ENCODE measurements at places on chromosomes 12 and 14. TPM values are rescaled to one million over a fixed set of nuclear protein-coding genes. Genes with fewer than 3 reads are reported as not detected.

The CCDC91 gene
- 36.6 TPM for total RNA-seq

- DNase-seq = peak; percentile 92
Measured at GRCh38 chr14:67762051-67762450, 54.3 kb downstream of the ZFYVE26 start.

The RNU6-8 gene
- not detected for total RNA-seq

GRCh38 chr14:39492267-39492666 lies 60.0 kb upstream of the FBXO33 start:
- DNase-seq = no peak

DNA sequence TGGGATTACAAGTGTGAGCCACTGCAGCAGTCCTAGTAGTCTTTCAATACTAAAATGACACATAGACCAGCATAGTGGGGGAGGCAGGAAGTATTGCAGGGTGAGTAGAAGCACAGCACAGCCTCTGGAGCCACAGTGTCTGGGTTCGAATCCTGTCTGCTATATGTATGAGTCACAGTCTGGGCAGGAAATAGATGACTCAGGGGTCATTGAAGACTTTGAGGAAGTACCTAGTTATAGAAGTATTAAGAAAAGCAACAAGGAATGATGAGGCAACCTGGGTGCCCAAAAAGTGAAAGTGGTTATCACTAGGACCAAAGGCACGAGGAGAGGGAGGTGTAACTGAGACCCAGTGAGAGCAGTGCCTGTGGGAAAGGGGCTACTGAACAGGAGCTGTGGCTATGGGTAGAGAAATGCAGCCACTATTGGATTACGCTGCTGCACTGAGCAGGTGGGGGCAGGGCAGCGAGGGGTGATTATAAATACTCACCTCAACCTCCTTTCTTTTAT lies 124.0 kb downstream of the PDE3A start:
- no peak for DNase-seq

DNA sequence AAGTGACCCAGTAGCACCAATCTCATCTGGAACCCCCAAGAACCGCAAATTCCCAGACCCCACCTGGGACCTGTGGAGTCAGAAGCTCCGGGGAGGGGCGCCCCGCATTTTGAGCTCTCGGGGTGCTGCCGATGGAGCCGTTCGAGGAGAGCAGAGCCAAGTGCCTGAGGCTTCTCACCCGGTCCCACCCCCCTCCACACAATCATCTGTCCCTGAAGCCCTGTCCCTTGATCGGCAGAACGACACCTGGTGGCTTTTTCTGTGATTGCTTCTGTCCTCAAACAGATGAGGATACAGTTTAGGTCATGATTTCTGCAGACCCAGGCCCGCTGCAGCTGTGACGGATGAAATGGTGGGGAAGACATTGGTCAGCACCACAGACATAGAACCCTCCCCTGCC lies 74.7 kb downstream of the NOC4L start:
- peak; percentile 46 for DNase-seq

The ZCRB1 gene
- total RNA-seq = 59.3 TPM

The ERP27 gene
- 0.74 TPM for total RNA-seq

DNA sequence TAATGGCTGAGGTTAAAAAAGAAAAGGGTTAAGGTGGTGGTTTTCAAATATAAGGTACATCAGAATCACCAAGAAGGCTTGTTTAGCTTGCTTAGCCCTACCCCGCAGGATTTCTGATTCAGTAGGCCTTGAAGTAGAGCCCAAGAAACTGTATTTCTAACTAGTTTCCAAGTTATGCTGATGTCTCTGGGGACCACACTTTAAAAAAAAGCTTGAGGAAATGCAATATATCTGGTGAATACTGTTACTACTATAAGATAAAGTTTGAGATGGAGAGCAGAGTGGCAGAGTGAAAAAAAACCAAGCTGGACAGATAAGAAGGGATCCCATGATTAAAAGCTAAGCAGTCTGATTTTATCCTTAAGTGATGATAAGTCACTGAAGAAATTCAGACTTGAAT lies 18.3 kb upstream of the GXYLT1 start:
- no peak for DNase-seq

DNA sequence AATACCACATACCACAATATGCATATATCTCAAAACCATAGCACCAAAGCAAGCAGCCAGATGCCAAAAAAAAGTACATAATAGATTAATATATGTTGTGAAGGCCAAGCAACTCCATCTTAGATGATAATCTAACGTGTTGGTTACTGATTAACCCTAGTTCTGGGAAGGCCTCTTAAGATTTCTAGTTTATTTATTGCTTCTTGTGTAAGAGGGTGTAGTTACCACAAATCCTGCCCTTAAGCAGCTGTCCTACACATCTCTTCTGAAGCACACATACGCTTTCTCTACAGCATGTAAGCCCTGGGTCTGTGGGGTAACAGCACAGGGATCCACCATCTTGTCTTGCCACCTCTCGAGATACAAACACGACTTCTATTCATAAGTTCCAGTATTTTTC lies 236.8 kb upstream of the AVPR1A start:
- DNase-seq = no peak

GRCh38 chr12:123696207-123696606 lies 15.9 kb upstream of the ATP6V0A2 start:
- DNase-seq = no peak

DNA sequence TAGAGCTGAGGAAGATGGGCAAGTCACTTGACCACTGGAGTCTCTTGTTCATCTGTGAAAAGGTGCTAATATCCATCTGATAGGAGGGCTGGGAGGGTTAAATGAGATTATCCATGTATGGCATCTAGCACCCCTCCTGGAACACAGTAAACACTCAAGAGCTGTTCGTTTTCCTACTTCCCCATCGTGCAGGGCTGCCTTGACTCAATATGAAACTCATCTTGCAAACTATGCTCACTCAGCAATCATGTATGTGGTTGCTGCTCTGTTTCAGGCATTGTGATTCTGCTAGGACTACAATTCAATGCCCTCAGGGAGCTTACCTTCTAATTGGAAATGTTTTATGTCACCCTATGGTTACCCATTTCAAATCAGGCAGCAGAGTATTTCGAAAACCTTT lies 395.6 kb downstream of the BCAT1 start:
- no peak for DNase-seq

DNA sequence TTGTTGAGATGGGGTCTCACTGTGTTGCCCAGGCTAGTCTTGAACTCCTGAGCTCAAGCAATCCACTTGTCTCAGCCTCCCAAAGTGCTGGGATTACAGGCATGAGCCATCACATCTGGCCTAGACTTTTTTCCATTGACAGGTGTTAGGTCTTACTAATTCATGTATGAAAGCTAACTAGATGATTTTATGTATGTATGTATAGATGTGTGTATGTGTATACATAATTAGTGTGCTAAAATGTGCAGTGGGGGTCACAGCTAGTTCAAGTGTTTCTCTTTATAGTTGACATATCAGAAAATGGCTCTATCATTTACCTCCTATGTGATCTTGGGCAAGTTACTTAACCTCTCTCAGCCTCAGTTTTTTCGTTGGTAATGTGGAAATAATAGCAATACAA lies 23.5 kb downstream of the UNC79 start:
- DNase-seq = no peak

All from SK-MEL-5 (cell line).